ENCODE measurements at places on chromosomes 7 and 10.

GRCh38 chr7:66323114-66323796 is 118.1 kb downstream of the TPST1 start:
- DNase-seq = no peak

- no peak for DNase-seq
Measured at GRCh38 chr10:12880423-12880822, 121.1 kb downstream of the CCDC3 start.

GRCh38 chr7:51069411-51070083 is 247.1 kb downstream of the COBL start:
- no peak for DNase-seq

- no peak for DNase-seq
Measured at GRCh38 chr10:115937768-115938056, 335.3 kb downstream of the GFRA1 start.

DNA sequence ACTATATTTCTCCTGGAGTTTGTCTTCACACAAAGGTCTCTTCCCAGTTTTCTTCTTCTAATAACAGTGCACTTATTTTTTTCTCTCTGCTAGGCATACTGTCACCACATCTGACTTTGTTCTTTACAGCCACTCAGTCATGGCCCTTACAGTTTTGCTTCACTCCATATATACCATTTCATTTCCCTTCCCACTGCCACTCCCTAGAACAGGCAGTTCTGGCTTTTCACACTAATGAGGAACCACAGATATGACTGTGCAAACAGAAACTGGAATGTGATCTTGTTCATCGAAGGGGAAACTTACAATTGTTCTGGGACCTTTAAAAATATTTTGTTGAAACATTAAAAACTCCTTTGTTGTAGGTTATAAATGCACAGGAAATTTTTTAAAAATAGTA is 67.3 kb downstream of the EPDR1 start:
- DNase-seq = no peak

GRCh38 chr10:84084342-84084741 is 55.0 kb upstream of the GHITM start:
- DNase-seq = no peak

DNA sequence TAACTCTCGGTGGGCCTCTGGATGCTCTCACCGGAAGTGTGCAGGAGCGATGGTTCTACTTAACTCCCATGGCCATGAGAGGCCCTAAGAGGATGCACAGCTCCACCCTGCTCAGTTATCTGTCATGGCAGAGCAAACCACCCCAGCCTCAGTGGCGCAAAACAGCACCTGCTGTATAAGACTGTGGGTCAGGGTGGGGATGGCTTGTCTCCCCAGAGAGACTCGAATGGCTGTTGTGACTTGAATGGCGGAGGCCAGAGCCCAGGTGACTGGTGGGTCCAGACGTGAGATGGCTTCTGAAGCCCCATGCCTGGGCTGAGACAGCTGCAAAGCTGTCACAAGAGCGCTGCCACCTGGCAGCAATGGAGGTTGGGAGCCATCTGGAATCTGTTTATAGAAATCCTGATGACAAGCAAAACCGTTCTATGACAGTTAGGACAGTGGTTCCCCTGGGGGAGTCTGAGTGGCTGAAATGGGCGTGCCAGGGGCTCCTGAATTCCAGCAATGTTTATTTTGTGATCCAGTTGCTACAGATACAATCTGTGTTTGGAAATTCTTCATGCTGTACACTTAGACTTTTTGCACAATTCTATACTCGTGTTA is 490.5 kb downstream of the TCERG1L start:
- no peak for DNase-seq

DNA sequence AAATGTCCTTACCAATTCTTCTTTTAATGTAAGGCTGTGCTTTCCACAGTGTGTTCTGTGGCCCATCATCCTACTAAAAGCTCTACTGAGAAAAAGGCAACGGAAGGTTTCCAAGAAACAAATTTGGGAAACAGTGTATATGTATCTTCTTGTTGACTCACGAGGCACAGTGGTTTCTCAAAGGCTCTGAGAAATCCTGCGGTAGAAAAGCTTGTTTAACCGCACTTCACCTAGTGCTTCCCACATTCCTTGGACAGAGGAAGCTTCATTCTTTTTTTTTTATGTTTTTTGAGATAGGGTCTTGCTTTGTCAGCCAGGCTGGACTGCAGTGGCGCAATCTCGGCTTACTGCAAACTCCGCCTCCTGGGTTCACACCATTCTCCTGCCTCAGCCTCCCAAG is 84.5 kb downstream of the TACC2 start:
- no peak for DNase-seq

- DNase-seq = no peak
Measured at GRCh38 chr10:24463611-24464426, 254.9 kb downstream of the KIAA1217 start.

GRCh38 chr7:155208681-155209477 is 88.8 kb upstream of the INSIG1 start:
- no peak for DNase-seq

DNA sequence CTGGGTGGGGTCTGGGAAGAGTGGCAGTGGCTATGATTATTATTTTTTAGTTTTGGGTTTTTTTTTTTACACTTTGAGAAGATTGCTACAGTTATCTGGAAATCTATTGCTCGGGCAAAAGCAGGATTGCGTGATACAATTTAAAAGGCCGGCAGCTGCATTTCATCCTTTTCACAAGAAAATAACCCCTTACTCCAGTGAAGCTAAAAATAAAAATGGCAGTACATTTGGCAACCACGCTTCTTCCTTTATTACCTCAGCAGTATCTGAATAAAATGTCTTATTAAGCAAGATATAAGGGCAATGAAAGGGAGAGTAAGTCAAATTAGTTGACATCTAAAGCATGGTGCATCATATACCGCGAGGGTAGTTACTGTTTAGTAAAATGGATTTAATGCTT is 496.8 kb downstream of the LRMDA start:
- DNase-seq = no peak

DNA sequence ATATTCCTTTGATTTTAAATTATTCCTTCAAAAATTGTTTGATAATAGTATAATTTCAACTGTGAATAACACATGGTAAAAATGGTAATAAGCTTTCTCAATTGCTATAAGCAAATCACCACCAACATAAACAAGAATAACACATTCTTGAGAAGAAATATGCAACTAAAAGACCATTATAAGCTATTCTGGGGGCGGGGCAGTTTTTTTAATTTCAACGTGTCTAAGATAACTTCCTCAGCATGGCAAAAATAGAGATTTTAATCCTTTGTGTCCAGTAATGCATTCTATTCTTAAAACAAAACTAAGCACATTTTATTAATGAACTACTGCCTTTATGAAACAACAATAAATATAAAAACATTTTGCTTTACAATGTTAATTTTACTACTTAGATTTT is 1.5 kb downstream of the DNAJC12 start:
- DNase-seq = no peak

DNA sequence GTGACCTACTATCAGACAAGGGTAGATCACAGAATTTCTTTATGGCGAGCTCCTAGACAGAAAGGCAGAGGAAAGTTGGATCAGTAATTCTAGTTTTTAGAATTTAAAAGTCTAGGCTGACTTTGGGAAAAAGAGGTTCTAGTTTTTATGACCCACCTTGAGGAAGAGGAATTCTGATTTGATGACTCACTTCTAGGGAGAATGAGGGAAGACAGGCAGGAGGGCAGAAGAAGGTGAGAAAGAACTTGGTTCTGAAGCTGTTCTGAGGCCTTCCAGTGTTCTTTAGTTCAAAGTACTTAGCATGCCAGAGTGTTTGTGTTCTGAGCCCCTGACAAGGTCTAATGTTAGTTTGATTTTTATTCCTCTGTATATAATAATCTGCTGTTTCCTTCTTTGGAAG is 97.2 kb downstream of the PODXL start:
- no peak for DNase-seq

DNA sequence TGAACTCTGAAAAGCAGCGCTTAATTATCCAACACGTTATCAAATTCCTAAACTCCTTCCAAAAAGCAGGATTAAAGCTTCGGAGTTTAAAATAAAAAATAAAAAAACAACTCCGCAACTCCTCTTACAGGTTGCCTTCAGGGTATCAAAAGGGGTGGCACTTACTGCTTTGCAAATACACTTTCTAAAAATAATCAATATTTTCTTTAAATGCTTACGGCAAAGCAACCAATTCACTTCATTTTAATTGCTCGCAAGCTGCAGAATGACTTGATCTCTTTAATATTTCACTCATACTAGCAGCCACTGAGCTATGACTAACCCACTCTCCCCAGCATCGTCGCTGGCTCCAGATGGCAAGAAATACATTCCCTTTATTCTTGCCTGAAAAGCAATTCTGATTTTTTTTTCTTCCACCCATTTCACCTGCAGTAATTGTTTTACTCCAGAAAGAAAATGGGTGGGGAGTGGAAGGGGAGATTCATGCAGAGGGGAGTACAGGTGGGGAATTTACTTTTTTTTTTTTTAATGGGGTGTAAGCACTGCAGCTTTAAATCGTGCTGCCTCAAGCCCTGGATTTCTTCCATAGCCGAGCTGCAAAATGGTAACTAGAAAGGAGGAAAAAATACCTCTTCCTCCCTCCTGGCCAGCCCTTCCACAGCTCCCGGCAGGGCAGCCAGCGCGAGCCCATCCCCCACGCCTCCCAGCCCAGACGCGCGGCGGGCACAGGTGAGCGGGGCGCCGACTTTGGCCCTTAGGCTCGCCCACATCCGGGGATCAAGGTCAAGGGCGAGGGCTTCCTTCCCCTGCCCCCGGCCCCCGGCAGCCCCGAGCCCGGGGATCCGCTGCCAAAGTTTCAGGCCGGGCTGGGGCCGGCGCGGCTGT is 54.2 kb upstream of the FHIP2A start:
- no peak for DNase-seq

DNA sequence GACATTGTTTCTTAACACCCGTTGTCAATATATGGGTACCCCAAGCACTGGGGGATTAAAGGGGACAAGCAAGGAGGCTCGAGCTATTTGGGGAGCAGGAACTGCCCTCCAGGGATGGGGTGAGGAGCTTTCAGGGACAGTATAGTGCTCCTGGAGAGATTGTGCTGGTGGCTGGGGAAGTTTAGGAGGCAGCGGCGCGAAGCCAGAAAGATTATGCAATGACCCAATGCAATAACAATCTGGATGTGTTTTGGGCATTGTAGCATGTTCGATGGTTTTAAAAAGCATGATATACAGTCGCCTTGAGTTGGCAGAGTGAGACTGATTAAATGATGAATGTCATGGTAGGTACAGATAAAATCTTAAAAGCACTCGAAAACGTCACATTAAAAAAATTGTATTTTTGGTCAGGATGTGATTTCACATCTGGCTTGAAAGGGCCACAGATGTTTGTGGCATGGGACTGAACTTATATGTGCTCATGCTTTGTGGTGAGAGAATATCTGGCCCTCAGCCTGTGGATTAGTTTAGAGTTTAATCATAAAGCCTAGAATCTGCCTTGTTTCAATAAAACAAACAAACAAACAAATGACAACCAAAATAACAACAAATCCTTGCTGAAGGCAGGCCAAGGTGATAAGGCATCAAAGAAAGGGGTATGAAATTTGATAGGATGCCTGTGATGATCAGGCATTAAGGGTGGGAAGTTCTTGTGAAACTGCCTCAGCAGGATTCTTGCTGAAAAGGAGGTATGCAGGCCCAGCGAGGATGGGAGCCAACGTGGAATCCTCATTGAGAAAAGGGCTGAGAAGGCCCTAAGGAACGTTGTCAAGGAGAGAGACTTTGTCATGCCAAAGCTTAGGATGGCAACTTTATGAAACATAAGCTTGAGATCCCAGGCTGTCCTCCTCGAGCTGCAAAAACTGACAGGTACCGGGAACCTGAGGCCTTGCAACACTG is 417.1 kb upstream of the KLF6 start:
- no peak for DNase-seq

GRCh38 chr10:7340179-7340874 is 70.5 kb downstream of the SFMBT2 start:
- no peak for DNase-seq

DNA sequence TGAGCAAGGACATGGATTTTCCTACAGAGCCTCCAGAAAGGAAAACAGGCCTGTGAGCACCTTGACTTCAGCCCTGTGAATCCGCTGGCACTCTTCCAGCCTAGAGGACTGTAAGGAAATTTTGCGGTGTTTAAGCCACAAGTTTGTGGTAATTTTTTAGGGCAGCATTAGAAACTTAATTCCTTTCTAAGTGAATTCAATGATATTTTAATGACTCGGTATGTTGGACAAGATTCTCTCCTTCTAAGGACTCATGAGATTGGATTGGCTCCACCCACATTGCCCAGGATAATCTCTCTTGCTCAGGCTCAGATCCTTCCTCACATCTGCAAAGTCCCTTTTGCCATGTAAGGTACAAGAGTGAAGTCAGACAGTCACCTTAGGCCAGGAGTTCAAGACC is 4.5 kb downstream of the LYZL2 start:
- no peak for DNase-seq

- no peak for DNase-seq
Measured at GRCh38 chr10:23742368-23742767, 303.5 kb downstream of the OTUD1 start.

DNA sequence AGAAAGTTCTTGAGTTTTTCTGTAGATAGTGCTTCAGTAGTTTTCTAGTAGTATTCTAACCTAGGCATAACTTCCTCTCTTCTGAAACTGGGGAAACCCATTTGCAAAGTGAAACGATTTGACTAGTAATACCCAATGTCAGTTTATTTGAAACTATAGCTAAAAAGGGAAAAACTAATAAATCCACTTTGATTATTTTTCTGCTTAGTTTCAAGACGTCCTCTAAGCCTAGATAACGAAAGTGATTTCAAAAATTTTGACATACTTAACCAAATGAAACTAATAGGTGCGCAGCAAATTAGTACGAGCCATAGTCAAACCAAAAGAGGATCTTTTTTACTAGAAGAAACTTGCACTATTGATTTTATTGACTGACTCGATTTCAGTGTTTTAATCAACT is 9.8 kb upstream of the SP8 start:
- no peak for DNase-seq

DNA sequence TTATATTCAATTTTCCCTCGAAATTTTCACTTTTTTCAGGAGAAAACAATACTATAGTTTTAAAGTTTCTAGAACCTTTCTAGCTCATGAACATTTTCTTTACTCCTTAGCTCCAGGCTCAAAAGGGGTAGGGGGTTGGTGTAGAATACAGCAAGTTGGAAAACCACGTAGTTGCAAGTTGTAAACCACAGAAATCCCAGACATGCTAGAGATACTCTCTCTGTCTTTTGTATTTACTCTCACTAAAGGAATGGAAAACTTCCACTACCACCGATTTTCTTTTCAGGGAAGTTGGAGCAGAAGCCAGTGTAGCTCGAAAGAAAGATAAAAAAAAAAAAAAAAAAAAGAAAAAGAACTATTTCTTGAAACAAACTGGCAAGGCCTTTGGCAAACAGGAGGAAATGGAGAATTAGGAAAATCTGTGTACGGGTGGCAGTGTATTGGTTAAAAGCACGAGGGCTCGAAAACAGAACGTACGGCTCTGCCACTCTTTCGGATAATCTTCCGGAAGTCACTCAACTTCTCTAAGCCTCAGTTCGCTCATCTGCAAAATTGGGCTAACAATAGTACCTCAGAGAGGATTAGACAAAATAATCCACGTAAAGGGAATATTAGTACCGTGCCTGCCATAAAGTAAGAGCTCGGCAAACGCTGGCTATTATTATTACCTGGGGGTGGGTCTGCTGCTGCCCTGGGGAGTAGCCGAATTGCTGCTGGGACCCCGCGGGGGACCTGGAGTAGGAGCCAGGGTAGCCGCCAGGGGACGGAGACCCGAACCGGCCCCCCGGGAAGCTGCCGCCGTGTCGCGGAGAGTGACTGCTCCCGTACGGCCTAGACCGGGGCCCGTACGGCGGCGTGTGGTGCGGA is 628 bp downstream of the MPLKIP start:
- no peak for DNase-seq

- DNase-seq = no peak
Measured at GRCh38 chr10:133006202-133006601, 63.8 kb upstream of the CFAP46 start.

Measured in neuronal stem cell (in vitro differentiated cells).